AML-193 (cell line): ENCODE measurements at places on chromosomes 5 and 9.

DNA sequence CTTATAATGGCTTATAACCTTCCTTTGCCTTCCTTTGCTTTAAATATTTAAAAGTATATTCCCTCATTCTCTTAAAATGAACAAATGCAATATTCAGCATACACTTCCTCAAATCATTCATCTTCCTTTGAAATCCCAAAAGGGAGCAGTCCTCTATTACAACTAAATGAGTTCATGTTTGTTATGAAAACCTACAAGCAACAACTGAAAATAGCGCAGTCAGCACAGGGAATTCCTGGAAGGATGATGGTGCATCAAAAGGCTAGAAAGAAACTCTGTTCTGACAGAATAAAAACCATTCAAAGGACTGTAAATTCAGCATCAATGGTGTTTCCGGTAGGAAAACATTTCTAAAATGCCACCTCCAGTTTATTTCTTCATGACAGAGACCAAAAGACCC, 3.3 kb downstream of the NR6A1 start:
- no peak for DNase-seq

DNA sequence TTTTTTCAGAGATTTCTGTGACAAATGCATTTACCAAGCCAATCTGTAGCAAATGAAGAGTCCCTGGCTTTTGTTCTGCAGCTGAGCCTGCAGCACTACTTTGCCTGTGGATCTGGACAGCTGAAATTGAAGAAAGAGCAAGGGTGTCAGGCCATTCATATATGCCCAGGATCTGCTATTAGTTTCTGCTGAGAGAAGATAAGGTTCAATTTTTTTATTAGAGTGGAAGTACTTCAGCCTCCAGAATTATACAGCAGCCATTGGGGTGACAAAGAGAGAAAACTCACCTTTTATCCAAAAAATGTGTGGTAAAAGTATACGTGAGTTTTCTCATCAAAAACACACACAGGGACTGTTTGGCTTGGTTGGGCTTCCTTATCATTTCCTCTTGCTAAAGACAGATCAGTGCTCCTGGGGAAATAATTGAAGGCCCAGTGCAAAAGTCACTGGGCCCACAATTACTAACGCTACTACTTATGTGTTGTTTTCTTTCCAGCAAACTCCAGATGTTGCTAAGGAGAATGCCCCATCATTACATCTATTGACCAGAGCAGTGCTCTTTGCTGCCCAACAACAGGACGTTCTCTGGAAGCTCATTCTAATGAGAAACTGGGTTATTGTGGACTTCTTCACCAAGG, 138.6 kb downstream of the CEMIP2 start:
- no peak for DNase-seq

DNA sequence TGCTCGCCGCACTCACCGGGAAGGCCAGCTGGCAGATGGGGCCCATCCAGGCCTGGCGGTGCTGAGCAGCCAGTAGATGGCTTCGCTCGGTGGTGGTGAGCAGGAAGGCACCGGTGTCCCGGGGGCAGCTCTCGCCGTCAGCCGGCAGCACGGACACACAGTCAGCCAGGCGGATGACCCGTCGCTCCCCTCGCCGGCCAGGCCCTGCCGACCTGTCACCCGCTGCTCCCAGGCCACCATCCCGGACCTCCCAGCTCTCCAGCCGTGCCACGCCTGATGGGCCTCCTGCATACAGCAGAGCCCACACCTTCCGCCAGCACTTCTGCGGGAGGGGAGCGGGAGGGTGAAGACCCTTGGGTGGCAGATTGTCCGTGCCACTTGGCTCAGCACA, 1.4 kb downstream of the DOK3 start:
- DNase-seq = no peak

- DNase-seq = no peak
These were observed 25.4 kb upstream of the SNX18 start for GRCh38 chr5:54492178-54492577.

DNA sequence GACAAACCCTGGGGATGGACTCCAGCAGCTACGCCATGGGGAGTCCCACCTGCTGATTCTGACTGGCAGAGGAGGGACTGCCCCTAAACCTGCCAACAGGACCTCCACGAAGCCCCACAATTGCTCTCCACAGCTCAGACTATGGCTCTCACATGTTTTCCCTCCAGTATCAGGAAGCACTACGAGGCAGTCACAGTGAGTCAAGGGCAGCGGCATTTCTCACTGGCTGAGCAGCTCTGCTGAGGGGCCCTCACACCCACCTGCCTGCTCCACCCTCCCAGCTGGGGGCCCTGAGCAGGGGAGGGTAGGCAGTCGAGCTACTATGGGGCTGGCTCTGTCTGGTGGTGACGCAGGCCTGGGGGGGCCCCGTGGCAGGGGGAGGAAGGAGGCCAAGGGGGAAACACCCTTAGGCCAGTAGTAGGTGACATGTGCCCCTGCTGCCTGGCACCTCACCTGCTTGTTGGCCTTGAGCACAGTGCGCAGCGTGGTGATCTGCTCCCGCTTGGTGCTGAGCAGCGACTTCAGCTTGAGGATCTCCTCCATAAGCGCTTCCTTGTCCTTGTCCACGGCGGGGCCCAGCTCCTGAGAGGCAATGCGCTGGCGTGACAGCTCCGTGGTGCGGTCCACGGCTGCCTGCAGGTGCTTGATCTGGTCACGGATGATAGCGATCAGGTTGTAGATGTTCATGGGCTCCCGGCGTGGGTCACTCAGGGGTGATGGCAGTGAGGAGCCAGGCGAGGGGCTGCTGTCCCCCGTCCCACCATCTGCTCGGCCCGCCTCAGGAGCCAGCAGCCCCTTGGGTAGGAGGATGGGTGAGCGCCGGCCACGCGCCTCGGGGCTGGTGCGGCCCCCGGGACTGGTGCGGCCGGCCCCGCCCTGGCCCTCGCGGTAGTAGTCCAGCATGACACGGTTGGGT, 46.3 kb downstream of the BICD2 start:
- no peak for DNase-seq

DNA sequence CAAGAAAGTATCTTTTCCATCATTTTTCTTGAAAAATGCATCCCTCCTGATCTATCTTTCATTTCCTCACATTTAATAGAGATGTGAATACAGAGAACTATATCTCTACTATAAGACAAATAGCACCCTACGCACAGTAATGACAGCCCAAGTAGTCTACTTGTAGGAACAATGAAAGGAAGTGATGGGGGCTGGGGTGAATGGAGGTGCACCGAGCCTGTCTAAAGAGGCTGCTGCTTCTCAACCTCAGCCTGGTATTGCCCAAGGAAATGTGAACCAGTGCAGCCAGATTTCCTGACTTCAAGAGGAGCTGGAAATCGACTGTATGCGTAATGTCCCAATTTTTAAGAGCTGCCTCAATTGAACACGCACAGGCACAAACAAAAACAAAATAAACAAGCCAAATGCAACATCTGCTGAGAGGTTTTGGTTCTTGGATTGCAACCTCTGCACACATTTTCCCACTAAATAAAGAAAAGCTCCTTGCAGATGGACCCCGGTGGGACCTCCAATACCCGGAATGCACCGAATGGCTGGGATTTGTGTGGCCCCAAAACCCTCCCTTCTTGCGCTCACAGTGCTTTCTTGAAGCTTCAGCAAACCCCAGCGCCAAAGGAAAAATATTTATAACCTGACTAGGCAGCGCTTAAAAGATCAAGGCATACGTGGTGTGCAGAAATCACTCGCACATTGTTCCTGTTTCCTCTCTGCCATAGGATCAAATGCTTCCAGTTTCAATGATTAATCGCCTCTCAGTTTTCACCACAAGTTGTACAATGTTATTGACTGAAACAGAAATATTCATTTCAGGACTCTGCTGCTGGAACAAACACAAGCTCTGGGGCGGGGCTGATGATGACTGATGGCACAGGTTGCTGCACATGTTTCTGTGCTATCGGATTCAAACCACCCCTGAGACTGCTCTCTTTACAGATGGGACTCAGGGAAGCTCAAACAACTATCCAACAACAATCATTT, 68.3 kb downstream of the KCNIP1 start:
- DNase-seq = no peak

- DNase-seq = no peak
These were observed 33.4 kb upstream of the SPATA31E1 start for GRCh38 chr9:87849144-87849758.

GRCh38 chr5:57172466-57173318, 1.2 kb upstream of the GPBP1 start:
- peak; percentile 10 for DNase-seq

DNA sequence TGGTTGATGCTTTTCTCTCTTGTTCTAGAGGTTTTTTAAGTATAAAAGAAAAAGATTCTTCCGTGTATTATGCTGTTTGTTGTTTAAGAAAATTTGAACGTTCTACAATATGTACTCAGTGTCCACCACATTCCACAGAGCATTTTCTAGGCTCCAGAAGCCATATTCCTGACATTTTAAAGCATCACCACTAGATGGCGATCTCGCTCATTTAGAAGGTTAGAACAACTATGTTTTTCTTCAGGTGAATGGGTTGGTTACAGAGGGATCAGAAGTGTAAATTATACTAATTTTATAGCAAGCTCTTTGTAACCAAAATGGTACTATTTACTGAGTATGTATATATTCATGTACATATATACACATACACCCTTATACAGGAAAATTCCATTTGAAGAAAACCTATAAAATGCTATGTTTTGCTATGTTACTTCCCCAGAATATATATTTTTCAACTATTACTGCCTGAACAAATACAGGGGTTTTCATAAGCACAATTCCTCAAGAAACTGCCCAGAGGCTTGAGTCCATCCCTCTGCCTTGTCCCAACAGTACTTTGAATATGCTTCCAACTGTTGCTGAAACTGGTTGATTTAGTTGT, 284.3 kb downstream of the CCDC171 start:
- peak; percentile 28 for DNase-seq

DNA sequence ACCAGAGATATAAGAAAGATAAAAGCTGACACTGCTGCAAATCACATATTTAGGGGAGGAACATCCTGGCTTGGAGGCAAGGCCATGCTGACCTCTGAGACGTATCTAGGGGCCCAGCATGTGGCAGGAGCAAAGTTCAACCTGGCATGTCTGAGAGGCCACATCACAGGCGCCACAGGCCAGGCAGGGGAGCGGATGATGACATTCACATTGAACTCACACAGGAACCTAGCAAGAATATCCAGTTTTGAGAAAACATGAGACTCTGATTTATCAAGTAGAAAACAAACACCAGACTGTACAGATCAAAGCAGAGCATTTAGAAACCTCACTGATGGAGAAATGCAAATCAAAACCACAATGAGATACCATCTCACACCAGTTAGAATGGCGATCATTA, 64.2 kb upstream of the STK32A start:
- DNase-seq = no peak

DNA sequence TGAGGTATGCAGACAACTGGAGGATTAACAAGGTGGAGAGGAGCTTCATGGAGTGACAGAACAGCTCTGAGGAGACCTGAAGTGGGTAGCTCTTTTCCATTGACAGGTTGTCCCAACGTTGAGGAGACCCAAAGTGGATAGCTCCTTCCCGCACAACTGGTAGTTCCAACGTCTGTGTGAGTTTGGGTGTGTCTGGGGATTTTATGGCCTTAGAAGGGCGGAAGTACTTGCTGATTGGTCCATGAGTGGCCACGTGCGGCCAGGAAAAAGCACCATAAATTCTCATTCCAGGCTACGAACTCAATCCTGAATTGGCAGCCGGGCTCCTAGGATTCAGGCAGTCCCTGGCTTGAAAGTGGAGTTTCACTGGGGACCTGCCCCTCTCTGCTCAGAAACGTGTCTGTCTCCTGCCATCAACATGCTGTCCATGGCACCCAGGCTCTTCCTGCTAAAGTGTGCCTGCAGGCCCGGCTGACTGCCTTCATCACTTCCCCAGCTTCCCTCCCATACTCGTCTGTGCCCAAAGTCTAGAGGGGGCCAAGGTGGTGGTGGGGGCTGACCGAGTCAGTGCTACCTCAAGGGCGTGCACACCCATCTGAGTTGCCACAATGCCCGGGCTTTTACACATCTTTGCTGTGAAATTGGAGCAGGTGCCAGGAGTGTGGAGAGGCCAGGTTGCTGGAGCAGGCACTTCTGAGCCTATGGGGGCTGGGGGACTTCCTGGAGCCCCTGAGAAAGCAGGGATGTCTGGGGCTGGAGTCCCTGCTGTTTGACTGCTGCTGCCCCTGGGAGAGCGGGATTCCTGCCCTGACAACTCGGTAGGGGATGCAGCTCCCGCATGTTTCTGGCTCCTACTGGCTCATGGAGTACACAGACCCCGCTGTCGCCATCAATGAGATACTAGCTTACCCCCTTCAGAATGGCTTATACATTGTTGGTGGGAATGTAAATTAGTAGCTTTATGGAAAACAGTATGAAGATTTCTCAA, 2034.6 kb upstream of the ACO1 start:
- DNase-seq = no peak

DNA sequence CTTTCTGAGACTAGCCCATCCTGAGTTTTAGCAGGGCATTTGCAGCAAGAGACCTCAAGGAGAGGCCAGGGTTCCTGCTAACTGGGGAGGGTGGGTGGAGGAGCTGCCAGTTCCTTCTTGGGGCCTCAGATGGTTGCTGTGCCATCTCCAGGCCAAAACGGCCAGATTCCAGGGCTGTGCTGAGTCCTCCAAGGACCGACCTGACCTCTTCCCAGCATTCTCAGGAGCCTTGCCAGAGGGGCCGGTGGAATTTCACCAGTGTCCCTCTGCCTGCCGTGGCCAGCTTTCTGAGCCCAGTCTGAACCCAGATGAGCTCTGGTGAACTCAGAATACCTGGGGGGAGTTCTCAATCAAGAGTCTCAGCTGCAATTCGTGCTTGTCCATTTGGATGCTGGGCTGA, 54.3 kb downstream of the TSTD2 start:
- no peak for DNase-seq

DNA sequence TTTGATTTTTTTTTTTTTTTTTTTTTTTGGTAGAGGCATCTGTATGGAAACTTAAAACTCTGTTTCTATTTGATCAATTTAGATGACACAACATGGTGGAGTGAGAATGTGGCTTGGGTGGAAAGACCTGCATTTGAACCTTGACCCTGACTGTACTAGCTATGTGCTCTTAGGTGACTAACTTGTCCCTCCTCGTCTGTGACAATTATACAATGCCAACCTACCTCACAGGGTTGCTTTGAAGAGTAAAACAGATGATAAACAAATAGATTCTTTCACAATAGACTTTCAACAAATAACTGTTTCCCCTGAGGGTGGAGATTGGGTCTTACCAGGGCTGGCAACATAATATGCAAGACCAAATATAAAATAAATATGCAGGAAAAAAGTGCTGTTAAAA, 109.3 kb downstream of the CRB2 start:
- no peak for DNase-seq

DNA sequence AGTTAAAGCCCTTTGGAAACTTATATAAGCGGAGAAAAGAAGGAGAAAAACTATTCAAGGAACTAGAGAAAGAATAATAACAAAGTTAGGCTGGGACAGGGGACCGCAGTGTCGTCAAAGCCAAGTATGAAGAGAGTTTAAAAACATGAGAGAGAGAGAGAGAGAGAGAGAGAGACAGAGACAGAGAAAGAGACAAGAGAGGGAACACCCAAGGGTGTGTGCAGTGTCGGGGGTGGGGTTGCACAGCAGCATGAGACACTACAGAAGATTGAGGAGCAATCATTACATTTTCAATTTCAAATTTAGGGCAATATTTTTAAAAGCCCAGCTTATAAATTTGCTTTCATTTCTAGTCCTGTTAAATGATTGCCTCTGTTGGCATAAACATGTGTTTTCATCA, 74.3 kb downstream of the NNT start:
- DNase-seq = no peak

GRCh38 chr9:88183798-88184495, 45.7 kb upstream of the SPATA31C2 start:
- DNase-seq = no peak

GRCh38 chr9:71764463-71764862, 3.9 kb downstream of the CEMIP2 start:
- DNase-seq = no peak

- DNase-seq = no peak
These were observed 89.5 kb downstream of the EPB41L4A start for GRCh38 chr5:112329419-112330090.

GRCh38 chr9:17846948-17847655, 268.2 kb downstream of the SH3GL2 start:
- DNase-seq = no peak
